ENCODE measurements at places on chromosomes 12 and 14.

GRCh38 chr12:116759783-116760621, 21.9 kb downstream of the RNFT2 start:
- no peak for DNase-seq

- DNase-seq: no peak
Observed at GRCh38 chr12:700016-700415, 36.8 kb upstream of the NINJ2 start.

DNA sequence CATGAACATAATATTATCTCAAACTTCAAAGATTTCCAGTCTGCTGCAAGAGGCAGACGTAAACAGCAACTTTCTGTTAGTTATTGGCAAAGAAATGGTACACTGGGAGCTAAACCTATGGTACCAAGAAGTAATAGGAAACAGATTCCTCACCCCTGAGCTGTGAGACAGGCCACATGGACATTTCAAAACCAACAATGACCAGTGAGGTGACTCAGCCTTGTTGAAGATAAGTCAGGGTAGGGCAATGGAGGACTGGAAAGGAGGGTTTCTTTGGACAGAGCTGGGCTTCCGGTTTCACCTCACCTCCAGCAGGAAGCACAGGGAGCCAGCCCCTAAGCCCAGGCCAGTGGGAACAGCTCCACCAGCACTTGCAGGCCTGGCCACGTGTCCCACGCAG, 1320.5 kb downstream of the AACS start:
- no peak for DNase-seq

- no peak for DNase-seq
Observed at GRCh38 chr12:124675881-124676713, 108.7 kb upstream of the NCOR2 start.

DNA sequence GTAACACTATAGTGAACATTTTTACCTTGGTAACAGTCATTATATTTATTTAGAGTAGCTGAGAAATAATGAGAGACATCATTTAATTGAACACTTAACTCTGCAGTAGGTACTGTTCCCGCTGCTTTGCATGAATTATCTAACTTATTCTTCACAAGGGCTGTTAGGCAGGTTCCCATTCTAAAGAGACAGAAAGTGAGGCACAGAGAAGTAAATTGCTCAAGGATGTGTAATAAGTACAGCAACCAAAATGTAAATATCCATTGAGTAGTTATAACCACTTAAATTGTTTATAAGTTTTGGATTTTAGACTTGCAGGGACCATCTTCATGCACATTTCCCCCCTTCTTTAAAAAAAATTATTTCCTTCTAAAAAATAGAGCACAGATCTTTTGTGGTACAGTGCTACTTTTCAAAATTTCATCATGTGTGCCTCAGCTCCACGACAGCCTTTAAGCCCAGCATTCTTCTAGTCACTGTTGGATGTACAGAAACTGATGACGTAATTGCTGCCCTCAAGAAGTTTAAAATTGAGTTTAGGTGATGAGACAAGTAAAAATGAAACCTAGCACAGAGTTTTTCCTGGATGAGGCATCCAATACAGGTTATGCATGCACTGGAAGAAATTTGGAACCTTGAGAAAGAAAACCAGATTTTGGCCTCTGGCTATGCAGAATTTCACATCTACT, 6.0 kb upstream of the MANSC4 start:
- DNase-seq: no peak

- no peak for DNase-seq
Observed at GRCh38 chr12:90390947-90391346, 564.0 kb downstream of the CCER1 start.

- no peak for DNase-seq
Observed at GRCh38 chr12:129089576-129089975, 236.3 kb downstream of the GLT1D1 start.

DNA sequence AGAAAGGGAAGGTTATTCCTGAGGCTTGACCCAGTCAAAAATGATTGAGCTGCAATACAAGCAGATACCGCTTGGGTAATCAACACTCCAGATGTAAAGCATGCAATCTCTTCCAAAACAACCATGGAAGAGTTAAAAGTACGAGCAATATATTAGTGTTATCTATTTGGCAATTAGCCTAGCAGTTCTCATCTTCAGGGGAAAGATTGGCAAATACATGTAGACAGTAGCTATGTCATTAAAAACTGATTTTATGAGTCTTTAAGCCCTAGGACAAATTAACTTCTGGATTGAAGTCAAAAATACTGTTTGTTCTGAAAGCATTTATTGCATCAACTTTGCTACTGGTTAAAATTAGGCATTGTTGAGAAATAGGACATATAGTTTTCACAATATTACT, 9.3 kb upstream of the GYS2 start:
- DNase-seq: no peak

GRCh38 chr12:9626291-9626690, 18.6 kb upstream of the KLRB1 start:
- DNase-seq: no peak

DNA sequence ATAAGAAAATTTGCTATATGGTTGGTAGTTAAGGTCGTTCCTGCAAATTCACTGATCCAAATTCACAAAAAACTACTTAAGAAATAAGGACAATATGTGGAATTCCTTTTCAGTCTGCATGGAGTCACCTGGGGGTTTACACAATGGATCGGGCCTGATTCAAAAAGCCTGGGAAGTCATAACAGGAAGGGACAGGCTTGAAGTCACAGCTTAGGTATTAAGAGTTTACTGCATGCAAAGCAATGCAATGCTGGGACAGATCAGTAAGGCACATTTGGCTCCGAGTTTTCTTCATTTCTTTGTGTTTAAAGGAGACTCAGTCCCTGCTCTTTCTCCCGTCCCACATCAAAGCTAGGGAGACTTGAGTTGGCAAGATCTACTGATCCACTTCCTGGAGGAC, 153.3 kb downstream of the NTF3 start:
- no peak for DNase-seq
